ENCODE measurements at places on chromosomes 4 and X.

DNA sequence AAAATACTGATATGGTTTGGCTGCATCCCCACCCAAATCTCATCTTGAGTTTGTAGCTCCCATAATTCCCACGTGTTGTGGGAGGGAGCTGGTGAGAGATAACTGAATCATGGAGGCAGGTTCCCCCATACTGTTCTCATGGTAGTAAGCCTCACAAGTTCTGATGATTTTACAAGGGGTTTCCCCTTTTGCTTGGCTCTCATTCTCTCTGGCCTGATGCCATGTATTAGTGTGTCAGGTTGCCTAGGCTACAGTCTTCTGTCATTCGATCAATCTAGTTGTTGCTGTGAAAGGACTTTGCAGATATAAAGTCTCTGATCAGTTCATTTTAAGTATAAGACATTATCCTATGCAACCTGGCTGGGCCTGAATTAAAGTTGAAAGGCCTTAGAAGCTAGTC is 209.3 kb upstream of the MAOA start:
- no peak for DNase-seq

DNA sequence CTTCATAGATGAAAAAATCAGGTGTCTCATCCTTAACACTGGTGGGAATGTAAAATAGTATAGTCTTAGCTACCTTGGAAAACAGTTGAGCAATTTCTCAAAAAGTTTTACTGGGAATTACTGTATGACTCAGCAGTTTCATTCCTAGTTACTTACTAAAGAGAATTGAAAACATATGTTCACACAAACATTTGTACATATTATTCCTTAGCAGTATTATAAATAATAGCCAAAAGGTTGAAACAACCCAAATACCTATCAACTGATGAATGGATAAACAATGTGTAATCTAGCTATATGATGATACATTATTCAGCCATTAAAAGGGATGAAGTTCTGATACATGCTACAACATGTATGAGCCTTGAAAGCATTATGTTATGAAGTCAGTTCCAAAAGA is 41.7 kb downstream of the RBM46 start:
- no peak for DNase-seq

DNA sequence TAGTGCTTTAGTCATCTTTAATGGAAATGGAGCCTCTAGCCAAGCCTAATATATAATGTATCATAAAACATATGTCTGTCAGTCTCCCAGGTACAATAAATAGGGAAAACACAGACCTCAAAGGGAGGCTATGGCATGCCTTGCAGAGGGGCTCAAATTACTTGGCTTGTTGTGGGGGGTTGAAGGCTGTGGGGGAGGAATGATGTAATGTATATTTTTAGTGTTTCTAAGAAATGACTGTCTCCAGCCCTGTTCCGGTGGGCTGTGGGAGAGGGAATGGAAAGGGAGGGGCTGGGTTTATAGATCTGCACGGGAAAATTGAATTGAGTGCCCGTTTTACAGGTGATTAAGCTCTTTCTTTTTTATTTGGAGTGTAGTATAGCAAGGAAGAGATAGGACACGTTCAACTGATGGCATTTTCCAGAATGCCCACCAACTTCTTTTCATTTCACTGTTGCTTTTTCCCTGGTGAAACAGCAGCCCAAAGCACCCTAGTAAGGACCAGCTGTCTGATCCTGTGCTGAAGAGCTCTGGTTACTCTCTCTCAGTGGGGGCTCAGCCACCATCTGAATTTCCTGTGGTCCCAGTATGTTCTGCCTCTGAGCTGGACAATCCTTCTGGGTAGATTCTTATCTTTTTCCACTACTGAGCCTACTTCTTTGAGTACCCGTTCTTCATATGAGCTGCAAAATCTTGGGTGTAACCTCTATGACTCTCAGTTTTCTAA is 220.7 kb upstream of the CASK start:
- no peak for DNase-seq

- DNase-seq: no peak
Measured at GRCh38 chr4:109826719-109827118, 1.1 kb upstream of the RRH start.

GRCh38 chr4:100391863-100392262 is 126.0 kb downstream of the EMCN start:
- no peak for DNase-seq

GRCh38 chrX:50643525-50644137 is 170.4 kb downstream of the SHROOM4 start:
- DNase-seq: no peak

DNA sequence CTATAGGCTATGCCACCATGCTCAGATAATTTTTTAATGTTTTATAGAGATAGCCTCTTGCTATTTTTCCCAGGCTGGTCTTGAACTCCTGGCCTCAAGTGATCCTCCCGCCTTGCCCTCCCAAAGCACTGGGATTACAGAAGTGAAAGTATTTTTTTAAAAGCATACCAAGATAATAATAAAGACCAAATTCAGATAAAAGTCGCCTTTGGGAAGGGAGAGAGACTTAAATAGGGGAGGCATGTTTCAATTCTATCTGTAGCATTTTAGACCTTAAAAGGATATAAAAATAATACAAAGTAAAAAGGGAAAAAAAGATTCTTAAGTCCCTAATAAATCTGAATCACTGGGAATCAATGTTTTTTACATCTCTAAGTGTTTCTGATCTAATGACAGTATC is 108.9 kb downstream of the AFAP1 start:
- DNase-seq: no peak

GRCh38 chr4:98518559-98519267 is 139.7 kb downstream of the TSPAN5 start:
- DNase-seq: no peak

- no peak for DNase-seq
Measured at GRCh38 chrX:35439034-35439660, 359.0 kb upstream of the MAGEB16 start.

DNA sequence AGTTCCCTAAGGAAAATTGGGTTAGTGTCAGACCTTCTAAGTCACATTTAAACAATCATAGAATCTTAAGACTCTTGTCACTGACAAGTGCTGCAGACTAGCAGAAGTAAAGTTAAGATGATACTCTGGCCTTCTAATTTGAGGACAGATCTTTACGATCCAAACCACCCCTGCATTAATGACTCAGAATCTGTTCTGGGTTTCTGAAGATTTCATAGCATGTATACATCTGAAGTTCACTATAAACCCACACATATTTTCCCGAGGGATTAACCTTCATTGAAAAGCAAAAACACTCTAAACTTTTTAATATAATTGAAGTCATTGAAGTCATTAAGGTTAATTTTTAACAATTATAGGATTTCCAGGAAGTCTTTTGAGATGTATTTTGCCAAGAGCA is 674.3 kb downstream of the IQCM start:
- no peak for DNase-seq

GRCh38 chr4:186400676-186401075 is 134.7 kb downstream of the F11 start:
- no peak for DNase-seq

DNA sequence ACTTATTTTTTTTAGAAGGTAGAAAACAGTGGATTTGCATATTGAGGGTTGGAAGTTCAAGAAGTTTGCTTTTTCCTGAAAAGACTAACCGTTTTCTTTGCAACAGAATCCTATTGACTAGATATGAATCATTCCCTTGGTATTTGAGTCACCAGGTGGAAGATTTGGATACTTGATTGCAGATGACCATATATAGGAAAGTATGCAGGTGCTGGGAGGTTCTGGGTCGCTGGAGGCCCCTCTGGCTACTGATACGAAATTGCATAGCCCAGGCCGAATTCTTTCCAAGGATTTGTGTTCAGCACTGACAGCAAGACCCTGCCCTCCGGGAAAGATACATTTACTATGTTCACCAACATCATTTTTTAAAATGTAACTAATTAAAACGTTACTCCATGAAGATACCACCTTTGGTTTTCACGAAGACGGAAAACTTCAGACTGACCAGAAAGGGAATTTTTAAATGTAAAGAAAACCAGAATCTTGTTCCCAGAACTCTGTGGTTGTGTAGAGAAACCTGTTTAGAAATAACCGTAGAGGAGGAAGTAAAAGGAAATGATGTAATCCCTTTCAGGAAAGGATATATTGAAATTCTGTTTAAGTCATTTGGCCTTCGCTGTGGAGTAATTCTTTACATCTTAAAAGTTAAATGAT is 946 bp downstream of the ANXA3 start:
- DNase-seq: no peak

DNA sequence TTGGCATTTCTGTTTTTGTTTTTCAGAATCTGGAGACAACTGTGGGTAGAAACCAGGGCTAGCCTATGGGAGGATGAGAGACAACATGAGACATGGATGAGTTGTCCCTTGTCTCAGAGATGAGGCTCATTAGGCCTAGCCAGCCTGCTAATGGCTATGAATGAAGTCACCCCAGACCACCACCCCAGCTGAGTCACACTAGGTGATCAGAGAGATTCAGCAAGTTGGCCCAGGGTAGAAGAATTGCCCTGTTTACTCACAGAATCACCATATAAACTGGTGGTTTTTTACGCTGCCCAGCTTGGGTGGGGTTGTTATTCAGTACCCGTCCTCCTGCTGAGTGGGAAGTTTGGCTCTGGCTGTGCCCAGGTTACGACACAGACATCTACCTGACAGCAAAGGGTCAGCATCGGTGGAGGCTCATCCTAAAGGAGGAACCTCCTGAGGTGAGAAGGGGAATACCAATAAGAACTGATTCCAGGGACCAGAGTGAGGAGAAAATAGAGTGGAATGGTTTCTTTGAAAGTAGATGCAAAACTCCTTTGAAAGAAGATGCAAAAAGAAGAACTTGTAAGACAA is 17.2 kb upstream of the ARSJ start:
- DNase-seq: no peak

DNA sequence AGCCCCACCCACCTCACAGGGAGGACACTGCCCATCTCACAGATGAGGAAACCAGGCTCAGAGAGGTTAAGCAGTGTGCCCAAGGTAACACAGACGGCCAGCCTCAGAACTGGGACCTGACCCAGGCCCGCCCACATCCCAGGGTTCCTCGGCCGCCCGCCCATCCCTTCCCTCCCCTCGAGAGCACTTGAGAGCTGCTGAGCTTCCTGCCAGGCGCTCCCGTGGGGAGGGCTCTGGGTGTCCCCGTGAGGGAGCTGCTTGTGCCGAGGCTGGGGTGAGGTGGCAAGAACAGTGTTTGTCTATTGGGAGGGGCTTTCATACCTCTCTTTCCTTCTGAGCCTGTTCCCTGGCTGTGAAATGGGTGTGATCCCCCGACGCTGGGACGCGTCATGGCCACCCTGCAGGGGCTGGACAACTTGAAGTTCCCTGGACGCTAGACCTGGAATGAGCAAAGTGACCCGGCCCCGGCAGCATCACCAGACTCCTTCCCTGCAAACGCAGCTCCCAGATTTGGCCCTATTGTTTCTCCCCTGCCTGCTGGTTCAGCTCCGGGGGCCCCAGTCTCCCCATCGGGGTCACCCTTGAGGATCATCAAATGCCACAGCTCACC is 204.9 kb downstream of the AFAP1 start:
- no peak for DNase-seq

DNA sequence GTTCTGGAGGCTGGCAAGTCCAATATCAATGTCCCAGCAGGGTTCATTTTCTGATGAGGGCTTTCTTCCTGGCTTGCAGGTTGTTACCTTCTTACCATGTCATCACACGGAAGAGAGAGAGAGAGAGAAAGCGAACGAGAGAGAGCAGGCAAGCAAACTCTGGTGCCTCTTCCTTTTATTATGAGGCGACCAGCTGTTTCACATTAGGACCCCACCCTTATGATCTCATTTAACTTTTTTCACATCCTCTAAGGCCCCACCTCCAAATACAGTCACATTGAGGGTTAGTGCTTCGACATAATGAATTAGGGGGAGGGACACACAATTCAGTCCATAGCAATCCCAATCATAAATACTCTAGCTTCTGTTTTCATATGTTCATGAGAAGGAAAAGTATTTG is 10.6 kb upstream of the GPR174 start:
- DNase-seq: no peak

- no peak for DNase-seq
Measured at GRCh38 chr4:26311633-26312032, 9.2 kb upstream of the RBPJ start.

GRCh38 chr4:118226311-118227010 is 126.3 kb downstream of the PRSS12 start:
- no peak for DNase-seq

Data from stimulated activated CD4-positive, alpha-beta T cell treated with anti-CD3 and anti-CD28 coated beads, Interleukin-4, amount 100 ng/mL, for 48 hours (primary cell).